ENCODE measurements at places on chromosomes 1 and 21.

DNA sequence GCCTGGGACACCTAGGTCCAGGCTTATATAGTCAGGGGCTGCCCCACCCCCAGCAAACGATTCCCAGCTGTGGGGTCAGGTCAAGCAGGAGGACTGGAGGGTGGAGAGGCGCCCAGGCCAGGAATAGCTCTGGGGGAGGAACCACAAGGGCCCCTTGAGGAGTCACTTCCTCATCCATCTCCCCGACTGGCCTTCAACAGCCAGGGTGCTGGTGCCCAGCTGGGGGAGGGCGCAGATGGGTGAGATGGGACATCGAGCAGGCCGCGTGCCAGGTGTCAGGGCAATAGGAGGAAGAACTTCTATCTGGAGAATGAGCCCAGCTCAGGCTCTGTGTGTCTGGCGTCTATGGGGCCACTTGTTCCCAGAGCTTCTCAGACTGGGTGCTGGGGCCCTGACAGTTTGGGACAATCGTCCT lies 208 bp upstream of the MYBPH start:
- DNase-seq = no peak

DNA sequence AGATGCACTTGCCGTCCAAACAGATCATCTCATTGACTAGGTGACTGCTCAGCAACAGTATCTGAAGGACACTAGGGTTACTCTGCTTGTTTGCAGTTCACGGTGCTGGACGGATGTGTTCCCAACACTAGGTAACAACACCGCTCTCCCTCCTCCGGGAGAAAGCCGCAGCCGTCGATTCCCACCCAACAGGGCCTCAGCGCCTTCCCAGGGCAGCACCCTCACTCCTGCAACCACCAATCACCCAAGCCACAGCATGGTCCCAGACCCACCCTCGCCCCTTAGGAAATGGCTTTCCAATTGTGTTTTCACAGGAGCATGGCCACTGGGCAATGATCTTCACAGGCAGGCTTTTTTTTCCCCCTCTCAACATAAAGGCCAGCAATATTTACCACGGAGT lies 779 bp downstream of the TLR5 start:
- no peak for DNase-seq

DNA sequence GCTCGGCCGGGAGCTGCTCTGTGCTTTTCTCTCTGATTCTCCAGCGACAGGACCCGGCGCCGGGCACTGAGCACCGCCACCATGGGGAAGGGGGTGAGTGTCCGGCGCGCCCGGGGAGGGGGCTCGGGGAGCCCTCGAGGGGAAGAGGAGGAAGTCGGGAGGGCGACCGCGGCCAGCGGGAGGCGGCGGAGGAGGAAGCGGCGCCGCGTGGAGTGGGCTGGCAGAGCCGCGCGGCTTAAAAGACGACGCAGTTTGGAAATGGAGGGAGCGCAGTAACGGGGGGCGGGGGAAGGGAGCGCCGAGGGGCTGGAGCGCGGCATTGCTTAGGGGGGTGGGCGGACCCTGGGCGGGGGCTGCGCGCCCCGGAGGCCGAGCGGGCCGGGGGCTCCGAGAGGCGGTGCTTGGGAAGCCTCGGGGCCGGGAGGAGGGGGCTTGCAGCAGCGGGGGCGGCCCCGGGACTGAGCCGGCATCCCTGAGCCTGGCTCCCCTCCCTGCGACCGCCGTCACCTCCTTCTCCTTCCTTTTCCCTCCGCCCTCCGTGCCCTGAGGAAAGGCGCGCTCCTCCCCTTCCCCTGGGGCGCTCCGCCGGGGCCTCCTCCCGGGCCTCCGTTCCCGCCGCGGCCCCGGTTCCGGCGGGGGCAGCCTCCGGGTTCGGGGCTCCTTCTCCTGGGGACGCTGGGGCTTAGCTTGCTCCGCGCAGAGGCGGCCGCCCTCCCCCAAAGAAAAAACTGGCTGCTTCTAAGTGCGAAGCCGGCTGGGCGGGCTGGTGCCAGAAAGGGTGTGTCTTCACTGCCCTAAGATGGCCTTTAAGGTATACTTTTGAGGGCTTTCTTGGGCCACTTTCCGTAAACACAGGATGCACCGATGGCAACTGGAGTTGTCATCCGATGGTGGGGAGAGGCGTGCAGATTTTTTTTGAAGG lies 648 bp downstream of the ATP1A1 start:
- peak; percentile 71 for DNase-seq

DNA sequence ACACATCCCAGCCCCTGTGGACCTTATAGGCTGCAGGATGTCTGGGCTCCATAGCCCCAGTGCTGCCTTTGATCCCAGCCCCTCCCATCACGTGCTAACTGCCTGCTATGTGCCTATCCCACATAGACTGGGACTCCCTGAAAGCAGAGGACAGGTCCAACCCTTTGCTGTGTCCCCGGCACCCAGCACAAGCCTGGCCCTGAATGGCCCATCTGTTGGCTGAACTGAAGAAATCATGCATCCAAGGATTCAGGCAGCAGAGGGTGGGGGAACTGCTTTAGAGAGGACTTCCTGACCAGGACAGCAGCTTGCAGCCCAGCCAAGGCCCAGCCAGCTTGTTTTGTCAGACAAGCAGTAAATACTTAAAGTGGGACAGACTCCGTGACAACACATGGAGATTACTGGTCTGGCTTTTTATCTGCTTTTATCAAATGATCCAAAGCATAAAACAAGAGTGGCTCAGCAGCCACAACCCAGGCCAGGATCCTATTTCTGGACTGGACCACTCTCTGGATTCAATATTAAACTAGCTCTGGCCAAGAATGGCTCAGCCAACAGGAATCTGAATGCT lies 69.3 kb downstream of the GLIS1 start:
- no peak for DNase-seq

GRCh38 chr1:24762133-24762676 lies 17.0 kb downstream of the CLIC4 start:
- no peak for DNase-seq

DNA sequence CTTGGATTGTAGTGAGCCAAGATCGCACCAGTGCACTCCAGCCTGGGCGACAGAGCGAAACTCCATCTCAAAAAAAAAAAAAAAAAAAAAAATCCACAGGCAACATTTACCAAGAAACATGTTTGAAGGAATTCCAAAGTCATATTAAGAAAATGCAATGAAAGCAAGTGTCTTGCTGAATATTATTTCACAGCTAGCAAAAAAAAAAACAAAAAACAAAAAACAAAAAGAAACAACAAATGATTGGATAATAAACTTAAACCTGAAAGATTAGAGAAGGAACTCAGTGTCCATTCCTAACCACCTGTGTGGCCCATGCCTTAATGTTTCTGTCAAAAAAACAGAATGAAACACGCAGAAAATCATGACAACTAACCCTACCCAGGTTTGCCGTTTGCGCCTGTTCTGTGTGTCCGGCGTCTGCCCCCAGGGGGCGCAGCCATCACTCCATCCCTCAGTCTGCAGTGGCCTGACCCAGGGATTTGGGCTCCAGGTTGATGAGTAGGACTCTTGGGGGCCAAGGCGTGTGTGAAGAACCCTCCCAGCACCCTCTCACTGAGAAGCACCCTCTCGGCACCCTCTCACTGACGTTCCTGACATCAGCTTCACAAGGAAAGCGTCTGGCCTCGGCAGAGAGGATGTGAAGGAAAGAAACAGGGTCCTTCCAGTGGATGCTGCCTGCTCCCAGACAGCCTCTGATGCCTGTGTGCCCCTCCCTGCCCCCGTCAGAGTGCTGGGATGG lies 19.2 kb upstream of the PTTG1IP start:
- peak; percentile 80 for DNase-seq

- DNase-seq = no peak
Measured at GRCh38 chr1:54094001-54094729, 40.8 kb downstream of the TCEANC2 start.

DNA sequence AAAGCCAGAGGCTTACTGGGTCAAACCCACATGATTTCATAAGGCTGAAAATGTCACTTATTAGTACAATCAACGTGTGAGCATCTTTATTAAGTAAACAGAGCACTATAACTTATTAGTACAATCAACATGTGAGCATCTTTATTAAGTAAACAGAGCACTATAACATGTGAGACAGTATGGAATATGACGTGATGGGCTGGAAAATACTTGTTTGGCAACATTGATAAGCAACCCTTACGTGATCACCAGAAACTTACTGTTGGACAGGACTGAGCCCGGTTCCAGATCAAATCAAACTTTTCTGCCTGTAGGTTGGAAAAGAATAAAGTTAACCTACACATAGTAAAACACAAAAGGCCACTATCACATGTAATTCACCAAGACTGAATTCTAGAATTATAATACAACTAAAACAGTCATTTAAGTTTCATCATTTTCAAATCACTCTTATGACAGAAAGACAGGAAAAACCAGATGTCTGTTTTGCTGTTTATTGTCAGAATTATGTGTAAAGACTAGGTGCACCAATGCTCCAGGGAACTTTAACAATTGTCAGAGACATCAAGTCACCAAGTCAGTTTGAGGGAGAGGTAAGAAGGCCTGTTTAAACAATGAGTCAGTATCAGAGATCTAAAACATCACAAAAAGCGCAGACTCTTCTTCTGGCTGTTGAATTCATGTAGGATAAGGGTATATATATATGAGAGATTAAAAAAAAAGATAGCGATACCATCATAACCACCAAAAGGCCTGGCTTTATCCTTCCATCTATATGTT lies 15.7 kb downstream of the ATPAF1 start:
- DNase-seq = no peak

Measured in GM12865 (cell line).